Stimulated activated CD4-positive, alpha-beta T cell treated with anti-CD3 and anti-CD28 coated beads, Interleukin-4, amount 100 ng/mL, for 1 hour (primary cell): ENCODE measurements at places on chromosomes 1 and 21.

DNA sequence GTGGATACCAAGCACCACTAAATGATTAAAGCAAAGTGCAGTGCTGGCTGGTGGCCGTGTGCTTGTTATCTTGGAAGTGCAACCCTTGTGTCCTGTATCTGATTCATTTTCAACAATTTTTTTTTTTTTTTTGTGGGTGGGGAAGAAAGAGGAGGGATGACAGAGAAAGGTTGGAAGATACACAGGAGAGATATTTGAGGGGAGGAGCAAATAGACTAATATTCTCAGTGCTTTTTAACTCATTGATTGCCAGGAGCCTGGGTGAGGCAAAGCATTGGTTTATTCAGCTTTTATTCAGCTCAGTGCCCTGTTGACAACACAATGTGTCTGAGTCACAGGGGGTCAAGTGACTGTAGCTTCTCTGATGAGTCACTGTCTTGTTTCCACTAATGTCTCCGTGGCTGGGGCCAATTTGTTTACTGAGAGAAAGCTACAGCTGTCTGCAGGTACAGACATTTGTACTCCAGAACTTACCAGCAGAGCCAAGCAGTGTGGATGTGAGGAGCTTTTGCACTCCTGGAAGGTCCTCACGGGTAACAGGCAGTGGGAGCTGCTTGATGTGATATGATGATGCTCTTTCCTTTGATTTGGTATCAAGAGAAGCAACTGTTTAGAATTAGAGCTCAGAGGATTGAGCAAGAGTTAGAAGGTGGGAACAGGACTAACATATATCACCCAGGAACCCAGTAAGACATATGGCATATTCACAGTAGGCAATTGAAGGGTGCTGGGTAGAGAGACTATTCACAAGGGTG, 23.6 kb upstream of the DNM3 start:
- peak; percentile 7 for DNase-seq

- no peak for DNase-seq
These were observed 314.0 kb downstream of the LMO4 start for GRCh38 chr1:87642581-87643221.

DNA sequence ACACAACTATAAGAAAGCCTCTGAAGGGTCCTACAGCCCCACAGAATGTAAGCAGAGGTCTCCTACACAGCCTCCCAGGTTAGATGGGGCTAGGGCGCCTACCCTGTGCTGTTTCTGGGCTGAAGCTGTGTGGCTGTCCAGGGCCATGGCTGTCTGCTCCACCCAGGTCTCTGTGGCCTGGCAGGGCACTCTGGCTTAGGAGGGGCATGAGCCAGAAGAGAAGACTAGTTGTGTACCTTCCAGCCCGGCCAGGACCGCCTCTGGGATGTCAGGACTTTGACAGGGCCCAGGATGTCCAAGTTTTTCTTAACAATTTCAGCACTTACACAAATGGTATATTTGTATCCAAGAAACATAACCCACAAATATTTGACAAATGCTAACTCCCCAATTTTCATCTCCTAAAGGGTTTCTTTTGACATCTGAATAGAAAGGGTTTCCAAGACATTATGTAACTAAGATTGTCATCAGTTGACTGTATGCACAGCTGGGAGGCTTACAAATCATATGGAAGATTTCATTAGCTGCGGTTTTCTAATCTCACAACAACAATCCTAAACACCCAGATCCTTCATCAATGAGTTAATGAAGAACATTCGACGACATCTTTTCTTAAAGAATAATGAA, 80.5 kb downstream of the HSF2BP start:
- DNase-seq: no peak

DNA sequence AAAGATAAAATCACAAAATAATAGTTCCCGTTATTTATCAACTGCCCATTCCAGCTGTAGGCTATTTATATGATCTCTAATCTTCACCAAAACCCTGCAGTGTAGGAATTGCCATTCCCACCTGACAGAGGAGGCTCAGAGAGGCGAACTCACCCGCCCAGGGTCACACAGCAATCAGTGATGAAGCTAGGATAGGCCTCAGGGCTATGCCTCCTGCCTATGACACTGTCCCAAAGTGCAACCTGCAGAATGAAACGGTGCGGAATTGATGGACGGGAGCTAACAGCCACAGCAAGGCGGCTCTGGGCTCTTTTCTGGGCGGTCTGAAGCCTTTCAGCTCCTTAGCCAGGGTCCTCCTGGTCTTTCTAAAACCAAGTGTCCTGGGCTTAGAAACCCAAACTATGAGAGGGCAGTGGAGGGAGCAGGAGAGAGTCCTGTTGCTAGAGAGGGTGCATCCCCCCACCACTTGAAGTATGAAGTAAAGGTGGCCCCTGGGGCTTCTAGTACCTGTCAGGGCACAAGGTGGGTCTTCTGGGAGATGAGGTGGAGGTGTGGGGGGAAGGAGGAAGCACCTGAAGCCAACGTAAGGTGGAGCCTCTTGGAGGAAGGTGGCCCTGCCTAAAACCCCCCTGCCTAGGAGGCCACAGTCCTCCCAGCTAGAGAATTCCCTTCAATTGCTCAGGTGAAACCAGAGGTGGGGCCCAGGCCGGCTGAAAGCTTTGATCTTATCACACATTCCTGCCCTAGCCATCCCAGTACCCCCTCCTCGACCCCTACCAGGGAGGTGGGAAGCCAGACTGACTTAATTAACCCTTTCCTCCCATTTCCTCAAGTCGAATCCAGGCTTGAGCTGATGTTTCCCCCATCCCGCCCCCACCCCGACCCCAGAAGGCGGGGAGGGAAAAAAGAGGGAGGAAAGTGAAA, 14.8 kb downstream of the HSPG2 start:
- no peak for DNase-seq

GRCh38 chr1:87495147-87495546, 166.5 kb downstream of the LMO4 start:
- DNase-seq: no peak
